ENCODE measurements at places on chromosomes 11 and 22.

DNA sequence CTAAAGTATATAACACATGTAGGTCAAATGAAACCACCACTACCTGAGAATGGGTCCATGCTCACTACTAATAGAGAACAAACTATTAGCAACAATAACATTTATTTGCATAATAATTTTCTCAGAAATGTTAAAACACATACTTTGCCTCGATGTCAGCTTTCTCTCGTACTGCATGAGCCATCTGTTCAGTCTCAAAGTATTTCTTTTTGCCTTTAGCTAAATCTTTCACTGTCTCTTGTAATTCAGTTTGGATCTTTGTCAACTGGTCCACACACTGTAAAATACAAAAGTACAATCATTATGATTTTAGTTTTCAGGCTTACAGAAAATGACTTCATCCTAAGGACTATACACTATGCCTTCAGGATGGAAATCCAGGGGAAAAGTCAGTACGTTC lies 153.3 kb downstream of the FCHSD2 start:
- no peak for DNase-seq

DNA sequence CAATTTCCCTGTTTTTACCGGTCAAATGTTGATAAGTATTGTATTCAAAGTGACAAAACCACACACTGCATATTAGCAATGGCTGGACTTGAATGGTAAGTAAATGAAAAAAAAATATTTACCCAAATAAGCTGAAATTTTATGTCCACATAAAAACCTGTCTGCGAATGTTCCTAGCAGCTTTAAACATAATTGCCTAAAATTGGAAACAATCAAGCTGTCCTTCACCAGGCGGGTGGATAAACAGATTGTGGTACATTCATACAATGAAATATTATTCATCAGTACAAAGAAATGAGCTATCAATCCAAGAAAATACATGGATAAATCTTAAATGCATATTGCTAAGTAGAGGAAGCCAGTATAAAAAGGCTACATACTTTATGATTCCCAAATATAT lies 1067.8 kb downstream of the LRRC4C start:
- DNase-seq, result no peak

GRCh38 chr11:68163691-68164090 lies 42.5 kb upstream of the CHKA start:
- DNase-seq, result no peak

GRCh38 chr11:72396041-72396440 lies 38.3 kb downstream of the CLPB start:
- DNase-seq, result no peak

DNA sequence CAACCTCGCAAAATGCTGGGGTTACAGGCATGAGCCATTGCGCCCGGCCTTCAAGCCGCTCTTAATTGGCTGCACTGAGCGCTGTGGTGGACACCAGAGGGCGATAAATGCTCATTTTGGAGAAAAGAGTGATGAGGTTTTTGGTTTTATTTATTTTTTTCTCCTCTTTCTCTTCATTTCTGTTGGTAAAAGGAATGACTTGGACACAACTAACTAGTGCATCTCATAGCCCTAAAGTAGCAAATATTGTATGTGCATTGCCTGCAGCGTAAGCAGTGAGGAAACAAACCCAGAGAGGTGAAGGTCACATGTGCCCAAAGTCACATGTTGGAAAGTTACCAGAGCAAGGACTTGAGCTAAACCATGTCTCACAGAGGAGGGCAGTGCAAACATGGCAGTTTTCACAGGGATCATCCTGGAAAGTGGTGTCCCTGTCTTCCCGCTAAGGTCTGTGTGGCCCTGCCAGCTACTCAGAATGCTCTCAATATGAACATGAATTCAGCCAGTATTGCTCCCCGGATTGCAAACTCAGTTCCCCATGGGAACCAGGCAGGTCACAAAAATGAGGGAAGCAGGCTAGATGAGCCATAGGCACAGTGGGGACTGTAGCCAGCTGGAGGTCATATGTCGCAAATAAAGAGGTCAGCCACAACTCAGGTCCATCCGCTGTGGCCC lies 8.6 kb upstream of the CD82 start:
- DNase-seq, result peak; percentile 77

DNA sequence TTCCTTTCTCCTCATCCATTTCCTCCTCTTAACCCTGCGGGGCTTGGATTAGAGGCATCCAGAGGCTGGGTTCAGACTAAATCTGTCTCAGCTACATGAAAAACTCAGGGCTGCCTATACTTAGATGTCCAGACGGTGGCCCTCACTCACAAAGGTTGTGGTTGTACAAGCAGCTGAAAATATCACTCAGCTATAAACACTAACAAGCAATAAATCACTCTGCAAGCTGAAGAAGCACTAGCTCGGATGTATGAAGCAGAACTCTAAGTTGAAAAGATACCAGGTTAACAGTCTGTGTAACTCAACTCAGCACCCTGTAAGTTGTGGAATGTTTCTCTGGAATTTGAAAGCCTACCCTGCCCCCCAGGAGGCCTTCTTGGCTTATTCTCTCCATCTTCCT lies 82.9 kb downstream of the EXT2 start:
- DNase-seq, result no peak

- DNase-seq, result no peak
Measured at GRCh38 chr11:79762279-79762921, 321.6 kb upstream of the TENM4 start.

DNA sequence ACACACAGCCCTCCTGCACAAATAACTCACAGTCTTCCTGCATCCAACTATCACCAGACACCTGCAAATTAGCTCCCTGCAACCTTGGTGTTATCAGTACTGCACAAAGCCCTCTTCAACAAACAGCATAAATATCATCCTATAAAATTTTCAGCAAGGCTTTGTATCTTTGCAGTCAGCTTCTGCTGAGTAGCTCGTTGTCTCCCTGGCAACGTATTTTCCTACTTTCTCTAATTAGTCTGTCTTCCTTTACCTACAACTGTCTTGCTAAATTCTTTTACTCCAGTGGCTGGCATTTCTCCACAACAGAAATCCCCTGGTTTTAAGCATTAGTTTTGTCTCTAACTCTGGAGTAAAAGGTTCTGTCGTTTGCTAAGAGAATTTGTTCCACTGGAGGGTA lies 3.9 kb downstream of the OR8D4 start:
- no peak for DNase-seq

- DNase-seq, result no peak
Measured at GRCh38 chr11:44443836-44444769, 121.4 kb upstream of the CD82 start.
